NCI-H1694 treated with DMSO at 0.1 percent for 48 hours (cell line): ENCODE measurements at places on chromosomes 5 and 9.

DNA sequence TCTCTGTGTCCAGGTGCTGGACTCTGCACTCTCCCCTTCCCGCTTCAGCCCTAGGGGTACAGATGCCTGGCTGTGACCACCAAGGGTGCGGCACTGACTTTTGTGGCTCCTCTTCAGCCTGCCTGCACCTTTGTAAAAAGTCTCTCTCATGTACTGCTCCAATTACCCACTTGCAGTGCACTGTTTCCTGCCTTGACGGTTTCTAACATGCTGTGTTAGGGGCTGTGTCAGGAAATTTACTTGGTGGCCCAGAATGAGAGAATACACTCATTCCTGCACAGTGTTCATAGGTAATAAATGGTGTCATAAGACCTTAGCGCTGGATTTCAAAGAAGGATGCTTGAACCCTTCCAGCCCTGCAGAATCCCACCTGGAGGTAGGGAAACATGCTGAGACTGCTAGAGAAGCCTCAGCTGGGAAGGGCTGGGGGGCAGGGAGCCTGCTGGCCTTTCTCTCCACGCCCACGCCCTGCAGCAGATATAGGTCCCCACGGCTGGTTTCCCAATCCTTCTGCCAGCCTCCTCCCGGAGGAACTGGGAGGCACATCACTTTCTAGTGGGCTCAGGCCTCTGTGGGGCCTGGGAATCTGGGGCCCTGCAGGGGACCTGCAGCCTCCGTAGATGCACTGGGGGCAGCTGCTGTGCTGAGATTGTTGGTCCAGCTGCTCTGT, 17.6 kb upstream of the HRH2 start:
- no peak for DNase-seq

DNA sequence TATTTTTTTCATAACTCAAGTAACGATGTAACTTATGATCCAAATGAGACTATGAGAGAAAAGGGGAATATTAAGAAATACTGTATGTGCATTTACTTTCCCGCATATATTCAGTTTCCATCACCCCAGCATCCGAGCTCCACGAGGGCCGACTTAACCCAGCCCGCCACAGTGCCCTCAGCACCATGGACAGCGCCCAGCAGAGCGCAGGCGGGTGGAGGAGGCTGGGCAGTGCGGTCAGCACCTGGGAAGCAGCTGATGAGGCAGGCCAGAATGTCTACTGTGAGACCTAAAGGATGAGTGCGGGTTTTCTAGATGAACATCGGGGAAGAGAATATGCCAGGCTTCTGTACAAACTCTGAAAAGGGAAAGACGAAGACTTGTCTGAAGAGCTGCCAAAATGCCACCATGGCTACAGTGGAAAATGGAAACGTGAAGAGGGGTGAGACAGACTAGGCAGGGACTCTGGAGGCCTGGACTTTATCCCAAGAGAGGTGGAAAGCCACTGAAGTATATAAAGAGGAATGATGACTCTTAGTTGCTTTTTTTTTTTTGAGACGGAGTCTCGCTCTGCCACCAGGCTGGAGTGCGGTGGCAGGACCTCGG, 34.5 kb upstream of the MED27 start:
- no peak for DNase-seq

DNA sequence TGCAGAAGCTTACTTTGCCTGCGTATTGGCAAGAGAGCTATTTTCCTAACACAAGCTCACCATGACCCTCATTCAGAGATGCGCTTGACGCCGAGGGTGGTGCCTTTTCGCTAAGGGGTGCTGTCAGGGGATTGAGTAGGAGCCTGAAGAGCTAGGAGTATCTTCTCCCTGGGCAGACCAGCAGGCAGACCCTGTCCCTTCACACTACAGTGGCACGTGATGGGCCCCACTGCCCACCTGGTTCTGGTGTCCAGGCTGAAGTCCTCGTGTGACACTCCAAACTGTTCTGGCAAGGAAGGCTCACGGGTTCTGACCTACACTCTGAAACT, 198.3 kb downstream of the AUH start:
- DNase-seq: no peak

GRCh38 chr5:159441441-159441840, 111.2 kb upstream of the IL12B start:
- DNase-seq: no peak

GRCh38 chr5:82694711-82695285, 382.4 kb downstream of the TMEM167A start:
- DNase-seq: peak; percentile 0

GRCh38 chr9:101635473-101635872, 40.7 kb upstream of the PPP3R2 start:
- DNase-seq: no peak

DNA sequence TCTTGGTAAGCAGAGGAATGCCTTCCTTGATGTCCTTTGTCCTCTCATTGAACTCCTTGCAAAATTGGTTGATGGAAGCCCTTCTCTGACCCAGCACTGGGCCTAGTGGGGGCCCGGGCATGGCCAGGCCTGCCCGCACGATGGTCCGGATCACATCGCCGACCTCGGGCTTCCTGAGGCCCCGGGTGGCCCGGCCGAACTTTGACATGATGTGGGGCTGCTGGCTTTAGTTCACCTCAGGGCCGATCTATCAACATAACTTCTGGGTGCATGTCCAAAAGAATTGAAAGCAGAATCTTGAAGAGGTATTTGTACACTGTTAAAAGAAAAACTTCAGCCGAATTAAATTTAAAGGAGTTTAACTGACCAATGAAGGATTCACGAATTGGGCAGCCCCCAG, 24.1 kb upstream of the GNPDA1 start:
- DNase-seq: no peak

DNA sequence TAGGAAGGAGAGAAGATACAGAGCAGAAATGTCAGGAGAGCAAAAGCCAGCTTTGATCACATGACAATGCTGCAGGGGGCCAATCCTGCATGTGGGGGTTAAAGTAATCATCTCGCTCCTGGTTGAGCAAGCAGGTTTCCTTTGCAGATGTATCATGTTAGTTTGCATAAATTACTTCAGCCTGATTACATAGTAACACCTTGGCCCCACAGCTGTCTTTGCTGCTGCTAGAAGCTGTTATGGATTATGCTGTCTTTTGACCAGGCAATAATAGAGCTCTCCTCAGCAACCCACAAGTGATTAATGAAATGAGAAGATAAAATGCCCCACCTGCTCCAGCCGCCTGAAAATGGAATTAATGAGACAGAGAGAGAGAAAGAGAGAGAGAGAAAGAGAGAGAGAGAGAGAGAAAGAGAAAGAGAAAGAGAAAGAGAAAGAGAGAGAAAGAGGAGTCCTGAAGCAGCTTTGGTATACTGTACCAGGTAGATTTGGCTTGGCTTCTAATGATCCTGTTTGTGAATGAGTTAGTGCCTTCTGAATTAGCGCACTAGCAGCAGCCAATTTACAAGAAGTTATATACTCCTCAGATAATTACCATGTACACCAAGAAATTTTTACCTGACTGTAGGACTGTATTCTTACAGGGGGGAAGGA, 174.3 kb upstream of the RORB start:
- DNase-seq: no peak

DNA sequence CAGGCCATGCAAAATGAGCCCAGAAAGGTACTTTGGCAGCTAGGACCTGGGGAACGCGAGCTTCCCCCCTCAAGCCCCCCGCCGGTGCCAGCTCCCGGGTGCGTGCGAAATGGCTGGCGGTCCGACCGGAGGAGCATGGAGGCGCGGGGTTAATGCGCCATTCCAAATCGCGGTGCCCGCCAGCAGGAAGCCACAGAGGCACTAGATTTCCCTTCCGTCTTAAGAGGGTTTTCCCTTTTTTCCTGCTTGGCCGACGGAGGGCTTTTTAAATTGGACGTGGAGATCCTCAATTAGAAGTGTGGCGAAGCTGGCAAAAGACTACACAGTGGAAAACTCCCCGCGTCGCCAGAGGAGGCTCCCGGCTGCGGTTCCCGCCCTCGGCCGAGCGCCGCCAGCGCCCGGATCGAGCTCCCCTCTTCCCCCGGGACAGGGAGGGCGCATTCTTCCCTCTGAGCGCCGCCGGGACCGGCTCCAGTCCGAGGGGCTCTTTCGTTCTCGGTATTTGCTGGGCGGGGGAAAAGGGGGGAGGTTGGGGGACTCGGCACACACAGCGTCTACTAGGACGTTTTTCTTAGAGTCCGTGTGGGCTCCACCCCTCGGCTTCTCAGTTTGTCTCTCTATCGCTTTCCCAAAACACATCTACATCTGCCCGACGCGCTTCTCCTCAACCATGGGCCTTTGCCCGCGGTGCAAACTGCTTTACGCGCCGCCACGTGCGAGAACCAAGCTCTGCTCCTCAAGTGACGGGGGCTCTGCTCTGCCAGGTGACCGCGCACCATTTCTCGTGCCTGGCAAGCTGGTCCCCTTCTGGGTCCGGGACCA, 3.0 kb downstream of the GDNF start:
- DNase-seq: no peak
